ENCODE measurements at places on chromosomes 4 and X. TPM values are rescaled to one million over a fixed set of nuclear protein-coding genes. Genes with fewer than 3 reads are reported as not detected.

DNA sequence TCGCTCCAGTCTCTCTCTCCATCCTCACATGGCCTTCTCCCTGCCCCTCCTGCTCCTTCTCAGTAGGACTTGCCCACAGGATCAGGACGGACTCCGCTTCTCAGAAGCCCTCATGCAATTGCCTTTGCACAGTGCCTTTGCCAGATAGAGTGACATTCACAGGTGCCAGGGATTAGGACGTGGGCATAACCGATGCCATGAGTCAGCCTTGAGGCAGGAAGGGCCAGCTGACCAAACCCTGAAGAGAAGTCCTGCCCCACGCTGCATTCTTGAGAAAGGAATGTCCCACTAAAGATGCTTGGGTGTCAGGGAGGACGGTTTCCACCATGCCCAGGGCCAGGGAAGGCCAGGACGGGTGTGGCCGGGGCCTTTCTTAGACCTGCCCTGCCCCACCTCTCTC is 6.6 kb upstream of the GRPEL1 start:
- no peak for DNase-seq

The VCX gene
- not detected for total RNA-seq

DNA sequence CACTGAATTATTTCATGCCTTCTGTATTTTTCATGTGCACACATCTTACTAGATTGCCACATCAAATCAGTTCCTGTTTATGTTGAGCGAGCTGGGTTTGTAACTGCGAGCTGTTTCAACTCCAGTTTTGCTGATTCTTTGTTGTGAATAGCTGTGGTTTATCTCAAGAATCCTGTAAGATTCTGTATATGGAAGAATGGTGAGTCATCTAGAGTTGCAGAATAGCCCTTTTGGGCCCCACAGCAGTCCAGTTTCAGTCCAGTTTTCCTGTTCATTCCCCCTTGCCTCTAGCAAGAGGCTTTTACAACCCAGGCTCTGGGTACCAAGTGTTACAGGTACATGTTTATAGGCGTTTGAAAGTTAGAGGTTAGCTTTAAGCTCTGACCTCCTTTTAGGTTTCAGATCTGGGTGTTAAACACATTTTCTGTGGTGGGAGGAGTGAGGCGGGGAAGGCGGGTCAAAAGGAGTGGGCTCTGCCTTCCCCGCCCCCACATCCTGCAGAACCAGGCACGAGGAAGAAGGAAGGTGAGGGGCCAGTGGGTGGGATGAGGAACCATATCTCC is 32.7 kb downstream of the TBC1D14 start:
- peak; percentile 57 for DNase-seq

- DNase-seq = no peak
These were observed 5.2 kb upstream of the CXCL2 start for GRCh38 chr4:74104145-74104544.

DNA sequence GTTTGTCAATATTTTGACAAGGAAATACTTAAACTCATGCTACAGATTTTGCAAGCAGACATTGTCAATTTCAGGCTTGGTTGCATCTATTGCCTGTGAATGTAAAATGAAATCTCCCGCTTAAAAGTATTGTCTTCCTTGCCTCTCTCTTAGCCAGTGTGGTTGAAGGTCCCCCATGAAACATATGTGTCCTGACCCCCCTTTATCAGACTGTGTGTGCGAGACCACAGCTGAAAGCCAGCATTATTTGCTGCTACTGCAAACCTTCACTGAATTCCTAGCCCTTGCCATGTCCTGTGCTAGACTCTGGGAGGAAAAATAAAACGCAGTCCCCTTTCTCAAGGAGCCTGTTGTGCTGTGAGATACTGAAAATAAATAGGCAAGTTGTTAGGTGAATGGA is 16.6 kb upstream of the CLNK start:
- no peak for DNase-seq
